ENCODE measurements at places on chromosomes 6 and 20.

- DNase-seq: peak; percentile 38
These were observed 717 bp downstream of the CSNK2A1 start for GRCh38 chr20:542777-543368.

DNA sequence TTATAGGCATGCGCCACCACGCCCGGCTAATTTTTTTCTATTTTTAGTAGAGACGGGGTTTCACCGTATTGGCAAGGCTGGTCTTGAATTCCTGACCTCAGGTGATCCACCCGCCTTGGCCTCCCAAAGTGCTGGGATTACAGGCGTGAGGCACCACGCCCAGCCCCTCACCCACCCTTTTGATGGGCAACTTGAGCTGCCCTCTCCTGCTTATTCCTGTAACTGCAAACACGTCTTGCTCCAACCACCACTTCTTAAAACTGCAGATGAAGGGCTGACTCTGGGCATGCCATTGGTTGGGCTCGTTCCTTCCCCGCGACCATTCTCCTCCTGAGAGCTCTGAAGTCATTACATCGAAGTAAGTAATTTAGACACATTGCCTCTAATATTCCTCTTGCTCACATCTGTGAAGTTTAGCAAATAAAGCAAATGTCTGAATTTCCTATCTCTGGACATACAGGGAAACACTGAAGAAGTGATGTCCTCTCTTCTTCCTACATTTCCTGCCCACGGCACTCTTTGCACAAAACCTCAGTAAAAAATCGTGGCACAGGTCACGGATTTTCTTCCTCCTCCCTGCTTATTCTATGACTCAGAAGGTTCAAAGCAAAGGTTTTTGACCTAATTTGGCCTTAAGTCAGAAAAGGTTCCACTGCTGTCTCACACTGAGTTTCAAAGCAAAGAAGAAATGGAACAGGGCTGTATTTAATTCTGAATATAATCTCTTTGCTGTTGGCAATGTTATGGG is 117.5 kb downstream of the GMPR start:
- no peak for DNase-seq

GRCh38 chr6:137892271-137892708 is 25.2 kb downstream of the TNFAIP3 start:
- no peak for DNase-seq

DNA sequence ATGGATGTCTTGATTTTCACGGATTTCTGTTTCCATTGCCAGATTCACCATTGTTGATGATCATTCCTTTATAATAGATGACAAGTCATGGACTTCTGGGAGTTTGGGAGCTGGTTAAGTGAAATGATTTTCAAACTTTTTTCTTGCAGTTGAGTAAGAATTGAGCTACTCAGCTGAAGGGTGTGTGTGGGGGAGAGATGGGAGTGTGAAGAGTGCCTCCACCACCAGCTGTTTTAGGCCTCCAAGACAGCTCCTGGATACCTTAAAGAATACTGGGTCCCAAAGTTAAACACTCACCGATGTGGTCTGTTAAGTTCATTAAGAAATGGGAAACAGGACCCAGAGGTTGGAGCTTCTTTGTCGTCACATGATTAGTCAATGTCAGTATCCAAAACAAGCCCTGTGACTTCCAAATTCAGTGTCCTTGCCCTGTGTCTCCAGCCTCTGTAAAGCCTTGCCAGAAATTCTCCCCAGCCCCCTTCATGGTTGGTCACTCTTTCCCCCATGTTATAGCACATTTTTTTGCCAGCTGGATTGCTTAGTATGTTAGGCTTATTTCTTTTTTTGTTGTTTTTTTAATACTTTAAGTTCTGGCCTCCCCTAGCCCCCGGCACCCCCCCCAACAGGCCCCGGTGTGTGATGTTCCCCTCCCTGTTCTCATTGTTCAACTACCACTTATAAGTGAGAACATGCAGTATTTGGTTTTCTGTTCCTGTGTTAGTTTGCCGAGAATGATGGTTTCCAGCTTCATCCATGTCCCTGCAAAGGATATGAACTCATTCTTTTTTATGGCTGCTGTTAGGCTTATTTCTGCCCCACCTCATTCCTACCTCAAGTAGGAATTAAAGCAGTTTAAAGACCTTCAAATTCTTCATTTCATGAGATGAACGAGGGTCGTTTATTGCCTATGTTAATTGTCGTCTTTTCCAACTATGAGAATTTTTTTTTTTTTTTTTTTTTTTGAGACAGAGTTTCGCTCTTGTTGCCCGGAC is 26.9 kb downstream of the BICRAL start:
- no peak for DNase-seq

DNA sequence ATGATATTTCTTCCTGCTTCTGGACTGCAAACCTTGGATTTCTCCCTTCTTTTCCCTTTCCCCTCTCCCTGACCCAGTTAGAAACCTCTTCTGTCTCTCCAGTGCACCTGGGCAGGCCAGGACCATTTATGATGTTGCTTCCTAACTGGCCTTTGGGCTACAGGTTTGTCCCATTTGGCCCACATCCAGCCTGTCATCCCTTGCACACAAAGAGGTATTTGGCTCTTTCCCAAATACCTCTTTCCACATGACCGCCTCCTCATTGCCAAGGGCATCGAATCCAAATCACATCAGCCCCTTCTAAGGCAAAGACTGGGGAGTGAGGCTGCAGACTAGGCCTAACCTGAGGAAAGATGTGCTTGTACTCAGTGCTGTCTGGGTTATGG is 13.6 kb downstream of the FGD2 start:
- DNase-seq: no peak

DNA sequence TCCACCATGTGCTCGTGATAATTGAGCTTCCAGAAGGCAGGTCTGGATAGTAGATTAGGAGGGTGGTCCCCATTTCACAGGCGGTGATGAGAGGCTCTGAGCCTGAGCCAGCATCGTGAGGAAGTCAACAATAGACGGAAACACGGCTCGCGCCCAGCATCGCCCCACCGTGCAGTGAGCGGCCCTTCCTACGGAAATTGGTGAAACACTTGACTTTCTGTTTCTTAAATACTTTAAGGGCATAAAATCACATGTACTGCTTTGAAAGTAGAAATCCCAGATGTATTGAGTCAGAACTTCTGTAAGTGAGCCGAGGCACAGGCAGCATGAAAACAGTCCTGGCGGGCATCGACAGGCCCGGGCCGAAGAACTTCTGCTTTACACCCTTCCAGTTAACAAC is 4.3 kb upstream of the KIF25 start:
- DNase-seq: no peak

- no peak for DNase-seq
These were observed 121.8 kb upstream of the SLC35B3 start for GRCh38 chr6:8557014-8557748.

DNA sequence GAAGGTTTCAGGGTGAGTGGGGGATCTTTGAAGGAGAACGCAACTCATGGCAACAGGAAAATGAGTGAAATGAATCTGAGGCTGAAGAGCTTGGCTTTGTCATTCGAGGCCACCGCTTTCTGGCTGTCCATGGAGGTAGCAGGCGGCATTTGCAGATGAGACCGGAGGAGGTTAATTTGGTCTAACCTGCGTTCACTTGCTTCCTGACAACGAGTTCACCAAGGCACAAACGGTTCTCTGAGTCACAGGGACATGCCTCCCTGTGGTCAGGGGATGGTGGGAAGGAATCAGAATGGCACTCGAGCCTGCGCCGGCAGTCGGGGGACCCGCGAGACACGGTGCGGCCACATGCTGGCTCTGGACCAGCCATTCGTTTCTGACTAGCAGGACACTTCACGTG is 75.0 kb downstream of the IRF4 start:
- DNase-seq: no peak

- no peak for DNase-seq
These were observed 21.6 kb downstream of the TCF15 start for GRCh38 chr20:588476-588875.

GRCh38 chr6:7256785-7257184 is 56.2 kb downstream of the SSR1 start:
- no peak for DNase-seq

- no peak for DNase-seq
These were observed 68.8 kb downstream of the GJA1 start for GRCh38 chr6:121504227-121504626.

DNA sequence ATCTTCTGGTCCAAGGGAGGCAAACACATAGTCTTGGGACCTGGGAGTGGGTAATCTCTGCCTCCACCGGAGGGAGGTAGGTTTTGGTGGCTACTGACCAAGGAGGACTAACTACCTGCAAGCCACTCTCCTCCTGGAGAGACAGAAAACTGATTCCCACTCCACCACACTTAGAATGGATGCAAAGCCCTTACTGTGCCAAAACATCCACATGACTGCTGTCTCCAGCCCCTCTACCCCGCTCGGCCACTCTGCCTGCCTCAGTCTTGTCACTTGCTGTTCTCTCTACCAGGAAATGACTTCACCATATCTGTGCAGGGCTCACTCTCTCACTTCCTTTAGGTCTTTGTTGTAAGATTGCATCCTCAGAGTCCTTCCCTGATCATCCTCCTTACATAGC is 129.5 kb upstream of the ARG1 start:
- DNase-seq: peak; percentile 30

- no peak for DNase-seq
These were observed 228.2 kb downstream of the RFPL4B start for GRCh38 chr6:112575309-112575834.

DNA sequence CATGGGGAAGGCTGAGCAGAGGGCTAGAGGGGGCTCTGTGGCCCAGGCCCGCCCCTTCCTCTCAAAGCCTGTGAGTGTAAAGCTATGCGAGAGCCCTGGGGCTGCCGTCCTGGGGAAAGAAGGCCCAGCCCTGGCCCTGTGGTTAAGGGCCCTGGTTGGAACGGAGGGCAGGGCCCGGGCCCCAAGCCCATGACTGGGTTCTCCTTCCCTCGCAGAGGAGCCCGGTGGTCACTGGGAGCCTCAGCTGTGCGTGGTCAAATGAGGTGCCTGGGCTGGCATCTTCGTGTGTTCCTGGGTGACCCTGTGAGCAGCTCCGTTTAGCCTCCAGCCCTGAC is 56.0 kb downstream of the SMOC2 start:
- DNase-seq: no peak

- no peak for DNase-seq
These were observed 64.1 kb upstream of the BEND6 start for GRCh38 chr6:56890683-56891429.

DNA sequence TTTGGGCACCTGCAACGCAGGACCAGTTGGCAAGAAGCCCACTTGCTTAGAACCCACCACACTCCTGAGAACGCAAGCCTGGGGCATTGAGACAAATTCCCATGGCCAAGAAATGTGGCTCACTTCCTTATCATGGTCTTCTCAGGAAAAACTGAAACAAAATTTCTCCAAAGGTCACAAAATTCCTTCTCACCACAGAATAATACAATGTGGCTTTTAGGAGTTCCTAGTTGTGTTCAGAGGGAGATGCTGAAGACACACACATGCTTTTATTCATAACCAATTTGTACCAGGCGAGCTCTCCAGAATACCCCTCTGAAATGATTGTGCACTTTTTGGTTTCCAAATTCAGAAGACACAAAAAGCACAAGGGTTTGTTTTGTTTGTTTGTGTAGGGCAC is 31.6 kb downstream of the ADTRP start:
- DNase-seq: no peak

DNA sequence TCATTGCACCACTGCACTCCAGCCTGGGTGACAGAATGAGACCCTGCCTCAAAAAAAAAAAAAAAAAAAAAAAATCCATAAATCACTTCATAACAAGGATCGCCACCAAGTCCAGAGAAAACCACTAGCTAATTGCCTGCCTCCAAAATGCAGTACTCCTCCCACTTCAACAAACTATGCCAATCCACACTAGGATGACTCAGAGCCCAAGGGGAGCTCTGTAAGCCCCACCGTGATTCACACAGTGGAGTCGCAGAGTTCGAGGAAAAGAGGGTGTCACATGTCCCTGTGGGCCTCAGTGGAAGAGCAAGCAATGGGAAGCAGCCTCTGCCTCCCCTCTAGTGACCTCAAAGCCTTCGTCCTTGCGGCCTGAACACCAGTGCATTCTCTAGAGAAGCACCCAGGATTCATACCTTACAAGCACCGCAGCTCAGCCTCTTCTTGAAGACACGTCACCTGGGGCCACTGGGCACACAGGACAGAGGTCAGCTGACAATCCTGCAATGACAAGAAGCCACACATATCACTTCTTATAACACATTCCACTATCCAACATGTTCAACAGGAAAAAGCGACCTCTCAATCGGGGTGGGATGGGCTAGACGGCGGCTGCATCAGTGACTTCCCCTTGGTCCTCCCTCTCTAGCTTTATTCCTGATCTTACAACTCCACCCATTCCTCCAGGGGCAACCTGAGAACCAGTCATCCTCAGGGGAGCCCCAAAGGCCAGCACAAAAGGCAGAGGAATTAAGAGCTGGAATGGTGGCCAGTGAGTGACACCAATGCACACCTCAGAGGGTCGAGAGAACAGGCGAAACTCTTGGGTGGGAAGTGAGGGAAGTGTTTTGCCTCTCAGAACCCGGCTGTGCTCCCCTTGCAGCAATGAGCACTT is 8.9 kb downstream of the SNHG17 start:
- peak; percentile 25 for DNase-seq

- DNase-seq: no peak
These were observed 46.3 kb downstream of the SCAND1 start for GRCh38 chr20:35908007-35908406.

DNA sequence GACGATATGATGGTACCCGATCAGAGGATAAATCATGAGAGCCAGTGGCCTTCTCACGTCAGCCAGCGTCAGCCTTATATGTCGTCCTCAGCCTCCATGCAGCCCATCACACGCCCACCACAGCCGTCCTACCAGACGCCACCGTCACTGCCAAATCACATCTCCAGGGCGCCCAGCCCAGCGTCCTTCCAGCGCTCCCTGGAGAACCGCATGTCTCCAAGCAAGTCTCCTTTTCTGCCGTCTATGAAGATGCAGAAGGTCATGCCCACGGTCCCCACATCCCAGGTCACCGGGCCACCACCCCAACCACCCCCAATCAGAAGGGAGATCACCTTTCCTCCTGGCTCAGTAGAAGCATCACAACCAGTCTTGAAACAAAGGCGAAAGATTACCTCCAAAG is 122.2 kb downstream of the TMEM242 start:
- no peak for DNase-seq

- no peak for DNase-seq
These were observed 57.3 kb downstream of the BCKDHB start for GRCh38 chr6:80163754-80164187.

GRCh38 chr6:39256294-39256940 is 27.1 kb upstream of the KCNK5 start:
- DNase-seq: no peak

DNA sequence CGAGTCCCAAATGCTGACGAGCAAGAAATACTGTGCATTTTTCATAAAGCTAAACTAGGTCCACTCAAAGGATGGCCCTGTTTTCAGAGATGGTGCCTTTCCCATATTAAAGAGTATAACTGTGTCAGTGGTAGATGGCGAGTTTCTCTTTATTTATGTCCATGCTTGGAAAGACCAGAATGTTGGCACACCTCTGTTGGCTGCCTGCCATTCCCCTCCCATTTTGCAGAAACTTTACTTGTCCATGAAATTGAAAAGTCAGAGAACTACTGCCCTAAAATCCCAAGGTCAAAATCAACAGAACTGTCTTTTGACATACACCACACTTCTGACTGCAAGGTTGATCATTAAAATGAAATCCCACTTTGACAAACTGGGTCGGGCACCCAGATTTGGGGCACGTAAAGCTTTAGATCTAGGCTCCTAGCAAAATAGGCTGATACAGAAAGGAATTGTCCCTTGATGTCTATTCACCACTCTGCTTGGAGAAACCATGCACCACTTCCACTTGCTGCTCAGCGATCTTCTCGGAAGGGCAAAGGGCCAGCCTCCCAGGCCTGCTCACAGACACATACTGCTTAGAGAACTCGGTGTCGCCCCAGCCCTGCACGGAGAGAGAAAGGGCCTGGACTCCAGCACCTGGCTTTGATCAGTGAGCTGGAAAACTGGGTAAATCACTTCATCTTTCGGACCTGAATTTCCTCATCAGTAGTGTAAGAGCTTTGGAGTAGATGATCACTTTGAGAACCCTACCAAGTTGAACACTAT is 130.0 kb downstream of the AGPAT4 start:
- no peak for DNase-seq
